Activated T-cell treated with anti-CD3 and anti-CD28 coated beads for 4 hours (primary cell): ENCODE measurements at places on chromosomes 1 and 21.

- no peak for DNase-seq
These were observed 14.8 kb upstream of the KIF1B start for GRCh38 chr1:10195570-10195969.

GRCh38 chr21:35034203-35034926 is 14.7 kb downstream of the RUNX1 start:
- no peak for DNase-seq

- DNase-seq = no peak
These were observed 5.9 kb downstream of the ARHGEF10L start for GRCh38 chr1:17545356-17545755.

- no peak for DNase-seq
These were observed 9.6 kb upstream of the POU2F1 start for GRCh38 chr1:167210966-167211674.

GRCh38 chr1:53511323-53511932 is 52.2 kb downstream of the DMRTB1 start:
- no peak for DNase-seq

DNA sequence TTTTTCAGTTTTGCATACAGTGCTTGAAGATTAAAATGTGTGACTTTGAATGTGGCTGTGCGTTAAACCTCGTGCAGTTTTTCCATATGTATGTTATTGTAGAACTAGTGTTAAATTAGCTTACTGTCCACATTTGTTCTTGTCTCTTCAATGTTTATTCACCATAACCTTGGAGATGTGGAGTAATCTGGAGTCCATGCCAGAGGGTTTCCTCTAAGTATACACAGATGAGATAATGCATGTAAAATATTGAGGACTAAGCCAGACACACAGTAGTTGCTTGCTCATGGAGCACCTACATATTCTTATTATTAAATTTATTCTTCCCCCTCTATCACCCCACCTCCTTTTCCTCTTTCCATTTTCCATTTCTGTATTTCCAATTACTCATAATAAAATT is 7.7 kb upstream of the GIPC2 start:
- no peak for DNase-seq

DNA sequence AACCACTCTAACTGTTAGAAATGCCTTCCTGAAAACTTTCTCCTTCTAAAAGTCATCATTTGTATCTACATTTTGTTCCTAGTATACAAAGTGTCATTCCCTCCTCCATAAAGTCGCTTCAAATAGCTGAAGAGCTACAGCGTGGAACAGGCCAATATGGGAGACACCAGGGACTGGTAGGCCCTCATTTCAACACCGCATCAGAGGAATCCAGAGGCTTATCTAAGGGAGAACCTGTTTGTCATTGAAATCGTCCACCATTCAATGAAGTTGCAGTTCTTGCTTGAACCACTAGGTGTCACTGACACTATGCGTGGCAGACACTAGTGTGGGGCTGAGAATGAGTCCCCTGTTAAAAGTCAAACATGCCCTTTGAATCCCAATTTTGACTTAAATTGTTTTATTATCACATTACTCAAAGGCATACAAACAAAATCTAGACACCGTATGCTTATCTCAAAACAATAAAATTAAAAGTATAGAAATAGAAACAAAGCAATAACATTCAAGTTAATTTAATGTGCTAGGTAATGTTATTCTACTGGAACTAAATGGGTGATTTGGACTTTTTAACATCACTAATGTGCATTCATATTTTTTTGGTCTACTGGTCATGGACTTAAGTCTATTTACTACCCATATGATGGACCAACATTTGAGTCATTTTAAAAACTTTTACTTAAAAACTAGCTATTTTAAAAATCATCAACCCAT is 182.3 kb downstream of the FCRL5 start:
- peak; percentile 16 for DNase-seq

- no peak for DNase-seq
These were observed 779.0 kb upstream of the ADGRL4 start for GRCh38 chr1:79785561-79785960.

GRCh38 chr1:167582064-167582463 is 28.5 kb upstream of the CREG1 start:
- DNase-seq = no peak

DNA sequence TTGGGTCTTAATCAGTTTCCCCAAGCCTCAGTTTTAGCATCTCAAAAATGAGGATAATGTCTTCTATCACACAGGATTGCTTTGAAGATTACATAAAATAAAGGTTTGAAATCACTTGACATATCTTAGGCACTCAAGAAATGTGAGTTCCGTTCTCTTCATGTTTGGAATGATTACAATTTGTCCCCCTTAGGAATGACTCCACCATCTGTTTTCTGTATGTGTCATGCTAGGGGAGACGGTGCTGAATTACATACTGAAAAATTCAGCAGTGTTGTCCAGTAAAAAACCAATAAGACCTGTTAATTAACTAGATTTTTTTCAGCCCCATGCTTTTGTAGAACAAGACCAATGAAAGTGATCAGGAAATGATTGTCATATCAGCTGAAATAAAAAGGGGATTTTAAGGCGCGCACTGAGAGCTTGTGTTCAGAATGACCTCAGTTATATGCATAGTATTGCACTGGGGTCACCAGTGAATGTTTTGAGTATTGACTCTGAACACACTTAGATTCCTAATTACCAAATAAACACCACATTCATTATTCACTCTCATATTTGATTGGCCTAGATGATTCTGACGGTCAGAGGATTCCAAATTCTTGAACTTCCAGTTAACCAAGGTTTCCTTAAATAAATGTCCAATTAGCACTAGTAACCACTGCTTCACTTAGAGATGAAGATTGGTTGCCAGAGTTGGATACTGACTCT is 114.5 kb upstream of the KCNK2 start:
- no peak for DNase-seq

DNA sequence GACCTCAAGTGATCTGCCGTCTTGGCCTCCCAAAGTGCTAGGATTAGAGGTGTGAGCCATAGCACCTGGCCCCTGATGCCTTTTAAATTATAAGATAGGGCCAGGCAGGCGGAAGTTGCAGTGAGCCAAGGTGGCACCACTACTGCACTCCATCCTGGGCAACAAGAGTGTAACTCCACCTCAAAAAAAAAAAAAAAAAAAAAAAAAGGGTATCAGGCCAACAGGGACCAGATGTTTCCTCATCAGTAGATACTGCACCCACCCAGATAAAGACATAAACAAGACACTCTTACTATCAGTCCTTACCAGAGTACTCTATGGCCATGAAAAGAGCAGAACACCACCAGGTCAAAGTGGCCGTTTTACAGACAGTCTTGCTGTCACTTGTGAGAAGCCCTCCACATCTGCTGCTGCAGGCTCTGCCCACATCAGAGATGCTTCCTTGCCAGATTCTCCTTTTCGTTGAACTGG is 3.3 kb downstream of the C21orf58 start:
- DNase-seq = no peak

GRCh38 chr1:243738020-243738419 is 112.0 kb downstream of the AKT3 start:
- no peak for DNase-seq

DNA sequence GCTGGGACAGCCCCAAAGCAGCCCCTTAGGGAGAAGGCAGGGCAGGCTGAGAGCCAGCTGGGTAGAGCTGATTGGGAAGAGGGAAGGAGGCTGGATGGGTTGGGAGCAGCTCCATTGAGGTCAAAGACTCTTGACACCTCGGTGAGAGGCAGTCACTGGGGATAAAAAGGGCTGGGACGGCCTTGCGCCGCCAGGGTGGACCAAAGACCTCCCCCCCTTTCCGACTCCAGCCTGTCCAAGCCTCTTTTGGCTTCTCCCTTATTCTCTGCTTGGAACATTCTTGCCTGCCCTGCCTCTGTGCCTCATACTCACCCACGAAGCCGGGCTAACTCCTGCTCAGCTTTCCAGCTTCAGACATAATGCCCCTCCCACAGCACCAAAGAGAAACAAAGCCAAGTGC is 51.1 kb downstream of the LRRC38 start:
- DNase-seq = no peak

DNA sequence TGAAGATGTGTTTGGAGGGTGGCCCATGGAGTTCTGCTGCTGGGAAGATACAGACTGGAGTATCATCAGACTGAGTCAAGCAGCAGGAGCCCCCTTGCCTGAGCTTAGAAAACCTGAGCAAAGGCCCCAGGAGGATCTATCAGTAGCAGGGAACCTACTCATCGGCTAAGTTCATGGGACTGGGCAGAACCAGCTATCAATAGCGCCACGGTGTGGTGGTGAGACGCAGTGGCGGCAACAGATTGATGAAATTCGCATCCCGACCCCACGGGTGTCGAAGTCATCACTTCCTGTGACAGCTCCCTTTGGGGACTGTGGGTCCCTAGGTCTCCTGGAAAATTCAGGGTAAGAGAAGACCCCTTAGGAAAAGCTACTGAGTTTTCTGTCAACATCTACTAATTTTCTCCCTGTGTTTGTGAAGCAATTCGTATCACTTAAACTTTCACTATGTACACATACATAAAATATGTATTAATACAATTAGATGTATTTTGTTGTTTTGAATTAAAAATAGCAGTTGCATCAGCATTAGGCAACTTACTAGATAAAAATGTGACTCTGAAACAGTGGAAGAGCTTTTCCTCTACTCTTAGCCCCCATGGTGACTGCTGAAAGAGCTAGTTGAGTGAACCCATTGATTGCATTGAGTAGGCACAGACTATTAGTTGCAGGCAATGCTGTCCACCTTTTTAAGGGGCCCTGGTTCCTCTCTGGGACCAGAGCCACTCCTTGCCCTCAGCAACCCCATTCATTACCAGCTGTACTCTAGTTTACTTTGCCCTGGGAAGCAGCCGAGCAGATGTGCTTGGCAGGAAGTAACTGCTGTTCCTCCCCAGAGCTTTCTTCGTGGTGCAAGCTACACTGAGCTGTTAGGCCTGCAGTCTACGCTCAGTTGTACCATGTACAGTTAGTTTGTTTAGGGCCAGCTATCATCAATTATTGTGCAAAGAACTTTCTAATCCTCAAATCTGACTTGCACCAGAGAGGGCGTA is 7.3 kb upstream of the CACNA1S start:
- peak; percentile 27 for DNase-seq

- no peak for DNase-seq
These were observed 59.5 kb downstream of the RHOU start for GRCh38 chr1:228794810-228795209.

GRCh38 chr1:210248341-210248740 is 15.7 kb downstream of the SERTAD4 start:
- DNase-seq = no peak
